ENCODE measurements at places on chromosomes 2 and 18. TPM values are rescaled to one million over a fixed set of nuclear protein-coding genes. Genes with fewer than 3 reads are reported as not detected.

Gene CREG2
- not detected for total RNA-seq

Gene SP5
- total RNA-seq = not detected

DNA sequence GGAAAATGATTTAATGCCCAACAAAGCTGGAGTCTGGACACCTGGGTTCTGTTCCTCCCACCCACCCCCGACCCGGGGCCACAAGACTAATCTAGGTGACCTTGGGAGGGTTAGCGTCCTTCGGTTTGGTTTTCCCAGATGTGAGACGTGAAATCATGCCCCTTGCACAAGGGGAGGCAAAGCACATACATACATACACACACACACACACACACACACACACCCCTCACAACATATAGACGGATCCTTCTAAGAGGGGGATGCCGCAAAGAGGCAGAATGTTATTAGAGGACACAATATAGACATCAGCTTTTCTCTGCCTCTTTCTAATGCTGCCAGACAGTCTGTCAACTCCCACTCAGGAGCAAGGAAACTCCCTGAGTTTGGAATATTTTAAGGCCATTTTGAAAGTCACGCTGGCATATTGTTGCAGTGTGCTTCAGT is 616 bp upstream of the RBMS1 start:
- DNase-seq = no peak
- H3K4me1 ChIP-seq = peaks cover 32% of the 10 kb centered on the region
- peaks cover 9% of the 10 kb centered on the region for H3K27me3 ChIP-seq
- no peak overlapping the region for H3K27ac ChIP-seq

- no peaks in the 10 kb centered on the region for H3K27me3 ChIP-seq
- H3K36me3 ChIP-seq = no peaks in the 10 kb centered on the region
These were observed 110.2 kb upstream of the CYRIA start for GRCh38 chr2:16775899-16776231.

Gene CIB4
- total RNA-seq = not detected

Gene ADRA2B
- total RNA-seq = not detected

DNA sequence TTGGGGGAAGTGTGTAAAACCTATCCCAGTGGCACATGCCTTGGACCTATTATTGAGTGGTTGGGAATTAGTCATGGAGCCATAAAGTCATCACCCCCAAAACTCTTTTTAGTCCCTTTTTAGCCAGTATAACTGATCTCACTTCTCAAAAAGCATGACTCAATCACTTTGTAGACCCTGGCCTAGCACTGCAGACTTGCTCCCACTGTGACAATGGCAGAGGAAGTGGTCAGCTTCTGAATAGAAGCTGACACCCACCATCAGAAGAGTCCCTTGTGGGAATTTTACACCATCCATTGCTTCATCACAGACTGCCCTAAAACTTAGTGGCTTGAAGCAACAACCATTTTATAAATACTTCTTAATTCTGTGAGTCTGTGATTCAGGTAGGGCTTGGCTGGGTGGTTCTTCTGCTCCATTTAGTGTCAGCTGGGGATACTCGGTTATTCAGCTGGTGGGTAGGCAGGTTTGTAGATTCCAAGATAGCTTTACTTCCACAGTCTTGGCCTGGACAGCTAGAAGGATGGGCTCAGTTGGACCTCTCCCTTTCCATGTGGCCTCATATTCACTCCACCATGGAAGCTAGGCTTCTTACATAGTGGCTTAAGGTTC is 10.8 kb upstream of the ITGA6 start:
- no peaks in the 10 kb centered on the region for H3K36me3 ChIP-seq
- no peak overlapping the region for H3K4me3 ChIP-seq
- H3K4me1 ChIP-seq = peaks cover 7% of the 10 kb centered on the region
- no peak for DNase-seq
- peaks cover 18% of the 10 kb centered on the region for H3K27me3 ChIP-seq

Gene PID1
- not detected for total RNA-seq

DNA sequence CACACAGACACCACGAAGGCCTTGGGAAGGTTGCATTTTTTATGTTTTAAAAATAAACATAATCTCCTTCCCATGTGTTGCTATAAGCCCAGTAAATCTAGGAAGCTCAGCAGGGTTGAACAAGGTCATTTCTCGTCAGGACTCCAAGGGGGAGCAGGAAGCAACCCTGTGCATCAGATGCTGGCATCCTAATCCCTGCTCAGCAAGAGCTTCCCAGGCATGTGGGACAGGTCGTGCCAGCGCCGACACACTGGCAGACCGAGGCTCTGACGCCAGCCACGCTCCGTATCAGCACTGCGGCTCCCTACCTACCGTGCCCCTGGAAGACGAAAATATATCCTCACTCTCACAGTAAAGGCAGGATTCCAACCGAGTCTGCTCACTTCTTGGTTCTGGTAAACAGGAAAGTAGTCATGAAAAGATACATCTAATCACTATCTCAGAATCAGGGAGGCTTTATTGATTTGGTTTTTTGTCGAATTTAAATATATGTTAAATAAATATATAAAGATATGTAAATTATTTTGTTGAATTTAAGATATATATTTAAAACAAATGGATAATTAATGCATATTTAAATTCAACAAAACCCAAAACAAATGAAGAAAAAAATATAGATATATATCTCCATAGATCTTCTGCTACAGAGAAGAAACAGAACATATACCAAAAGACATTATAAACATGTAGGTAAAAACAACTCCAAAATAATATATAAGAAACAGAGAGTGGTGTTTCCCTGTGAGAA is 61.4 kb downstream of the TXNL1 start:
- H3K27me3 ChIP-seq = peaks cover 8% of the 10 kb centered on the region
- no peak overlapping the region for H3K4me3 ChIP-seq
- no peaks in the 10 kb centered on the region for H3K4me1 ChIP-seq
- DNase-seq = no peak
- no peaks in the 10 kb centered on the region for H3K36me3 ChIP-seq
- no peak overlapping the region for H3K27ac ChIP-seq

Measured in activated CD8-positive, alpha-beta T cell treated with anti-CD3 and anti-CD28 coated beads, Interleukin-2, amount 10 ng/mL, durations not matched to agents 7 days and 5 days (primary cell).